ENCODE measurements at places on chromosomes 2 and 18.

- DNase-seq: no peak
These were observed 50.3 kb upstream of the CCDC85A start for GRCh38 chr2:56133441-56133840.

GRCh38 chr2:105746177-105747080, 1.7 kb downstream of the NCK2 start:
- DNase-seq: no peak

DNA sequence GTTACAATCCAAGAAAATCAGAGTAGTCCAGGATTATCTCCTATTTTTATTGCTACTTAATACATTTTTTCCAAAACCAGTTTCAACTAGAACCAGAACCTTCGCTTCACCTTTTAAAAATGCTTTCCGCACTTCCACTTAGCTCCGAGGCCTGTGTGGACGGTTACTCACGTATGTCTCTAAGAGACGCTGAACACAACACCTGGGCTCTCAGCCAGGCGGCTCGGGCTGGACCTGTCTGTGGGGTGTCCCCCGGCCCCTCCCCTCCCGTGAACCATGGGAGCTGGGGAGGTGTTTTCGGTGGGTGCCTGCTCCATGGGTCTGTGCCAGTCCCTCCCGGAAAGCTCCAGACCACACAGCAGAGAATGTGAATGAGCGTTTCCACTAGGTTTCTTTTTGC, 223.8 kb downstream of the GLI2 start:
- no peak for DNase-seq

- peak; percentile 16 for DNase-seq
These were observed 633.2 kb upstream of the PKDCC start for GRCh38 chr2:41414486-41415230.

- peak; percentile 44 for DNase-seq
These were observed 210.0 kb upstream of the NT5C1B start for GRCh38 chr2:18799397-18799796.

GRCh38 chr18:13430663-13431062, 212.1 kb downstream of the LDLRAD4 start:
- DNase-seq: no peak

- DNase-seq: no peak
These were observed 13.8 kb downstream of the CLK1 start for GRCh38 chr2:200850512-200851256.

DNA sequence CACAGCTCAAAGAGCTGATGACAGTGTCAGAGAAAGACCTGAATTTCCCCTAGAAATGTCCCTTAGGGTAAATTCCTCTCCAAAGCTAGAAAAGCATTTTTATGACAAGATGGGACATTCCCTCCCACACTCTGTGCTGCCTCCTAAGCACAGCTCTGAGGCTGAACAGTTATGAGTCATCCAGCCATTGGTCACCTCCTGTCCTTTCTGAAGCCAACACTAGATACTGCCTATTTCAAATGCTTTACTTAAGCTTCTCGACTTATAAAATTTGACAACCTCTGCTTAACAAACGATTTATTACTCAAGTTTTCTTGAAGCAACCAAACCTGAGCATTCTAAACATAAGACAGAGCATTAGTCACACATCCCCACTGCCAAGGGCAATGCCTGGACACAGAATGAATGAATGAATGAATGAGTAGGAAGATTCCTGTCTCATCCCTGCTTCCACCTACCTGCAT, 35.4 kb downstream of the B4GALT6 start:
- peak; percentile 27 for DNase-seq

- no peak for DNase-seq
These were observed 87.0 kb downstream of the HDAC4 start for GRCh38 chr2:239313776-239314175.

DNA sequence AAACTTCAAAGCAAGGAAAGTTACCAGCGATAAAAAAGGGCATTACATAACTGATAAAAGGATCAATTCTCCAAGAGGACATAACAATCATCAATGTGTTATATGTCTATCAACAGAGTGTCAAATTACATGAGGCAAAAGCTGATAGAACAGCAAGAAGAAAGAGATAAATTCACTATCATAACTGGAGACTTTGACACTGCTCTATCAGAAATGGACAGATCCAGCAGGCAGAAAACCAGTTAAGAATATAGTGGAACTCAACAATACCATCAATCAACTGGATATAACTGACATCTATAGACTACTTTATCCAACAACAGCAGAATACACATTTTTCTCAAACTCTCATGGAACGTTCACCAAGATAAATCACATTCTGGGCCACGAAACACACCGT, 65.0 kb downstream of the ROCK2 start:
- DNase-seq: no peak

DNA sequence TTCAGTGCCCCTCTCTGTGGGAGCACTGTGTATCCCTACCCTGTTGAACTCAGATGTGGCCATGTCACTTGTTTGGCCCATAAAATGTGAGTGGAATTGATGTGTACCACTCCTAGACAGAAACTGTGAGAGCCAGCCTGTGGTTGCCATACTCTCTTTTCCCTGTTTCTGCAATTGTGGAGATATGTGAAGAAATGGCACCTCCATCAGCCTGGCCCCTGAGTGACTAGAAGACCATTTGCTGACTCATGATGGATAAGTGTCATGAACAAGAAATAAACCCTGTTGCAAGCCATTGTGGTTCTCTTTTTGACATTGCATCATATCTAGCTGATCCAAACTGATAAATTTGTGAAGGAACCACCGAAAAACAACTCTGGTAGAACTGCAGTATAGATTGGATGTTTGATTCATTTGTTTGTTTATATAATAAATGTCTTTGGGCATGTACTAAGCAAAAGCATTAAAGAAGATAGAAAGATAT, 214.5 kb upstream of the FBXO11 start:
- DNase-seq: no peak

DNA sequence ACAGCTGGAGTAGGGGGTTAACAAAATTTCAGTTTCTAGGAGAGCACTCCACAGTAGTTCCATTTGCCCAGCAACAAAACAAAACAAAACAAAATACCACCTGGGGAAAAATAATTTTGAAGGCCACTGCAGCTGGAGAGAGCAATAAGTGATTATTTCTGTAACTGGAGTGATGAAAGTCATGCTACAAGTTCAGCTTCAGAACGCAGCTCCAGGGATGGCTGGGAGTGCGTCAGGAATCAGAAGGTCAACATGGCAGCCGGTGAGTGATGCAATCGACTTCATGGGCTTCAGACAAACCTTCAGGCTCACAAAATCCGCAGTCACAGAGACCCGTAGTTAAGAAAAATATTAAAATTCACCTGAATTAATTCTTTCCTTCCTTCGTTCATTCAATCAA, 41.0 kb downstream of the ABHD3 start:
- no peak for DNase-seq

DNA sequence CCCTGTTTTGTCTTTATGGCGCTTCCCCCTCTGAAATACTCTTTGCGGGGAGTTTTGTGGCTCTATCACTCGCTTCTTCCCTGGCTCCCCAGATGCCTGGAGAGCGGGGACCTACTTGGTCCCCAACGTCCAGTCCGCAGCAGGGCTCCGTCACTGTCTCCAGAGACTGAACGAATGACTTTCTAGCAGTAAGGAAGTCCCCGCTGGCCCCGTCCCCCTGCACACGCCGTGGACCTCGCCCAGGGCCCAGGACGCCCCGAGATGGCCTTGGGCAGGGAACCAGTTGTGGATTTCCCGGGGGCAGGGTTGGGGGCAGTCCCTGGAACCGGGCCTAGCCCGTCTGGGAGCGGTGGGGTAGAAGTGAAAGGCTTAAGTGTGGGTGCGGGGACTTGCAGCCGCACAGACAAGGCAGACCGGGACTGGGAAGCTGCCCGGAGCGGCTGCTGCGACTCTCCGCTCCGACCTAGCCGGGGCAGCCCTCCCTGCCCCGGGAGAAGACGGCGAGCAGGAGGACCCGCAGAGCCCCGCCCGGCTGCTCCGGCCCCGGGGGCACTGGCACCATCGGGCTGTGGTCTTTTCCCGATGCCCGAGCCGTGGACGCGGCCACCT, 821 bp upstream of the EPHA4 start:
- DNase-seq: peak; percentile 58

DNA sequence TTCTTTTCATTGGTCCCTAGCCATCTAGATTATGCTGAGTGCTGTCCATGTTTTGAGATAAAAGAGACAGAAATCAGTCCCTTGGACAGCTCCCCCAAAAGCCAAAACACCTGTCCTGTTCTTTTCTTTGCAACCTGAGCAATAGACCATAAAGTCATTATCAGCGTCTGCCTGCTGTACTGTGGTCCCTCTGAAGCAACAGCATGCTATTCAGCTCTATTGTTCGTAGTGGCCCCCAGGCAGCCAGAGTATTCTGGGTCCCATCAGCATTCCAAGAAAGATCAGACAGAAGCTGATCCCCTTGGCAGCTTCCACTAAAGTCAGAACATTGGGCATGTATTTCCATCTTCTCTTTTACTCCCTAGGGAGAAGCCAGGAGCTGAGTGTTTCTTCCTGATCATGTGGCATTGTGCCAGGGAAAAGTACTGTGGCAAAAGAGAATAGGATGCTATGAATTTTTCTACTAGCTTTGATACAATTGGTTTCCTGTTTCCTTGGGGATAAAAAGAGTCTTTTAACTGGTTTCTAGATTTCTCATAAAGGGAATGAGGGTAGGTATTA, 33.6 kb upstream of the ZSWIM2 start:
- DNase-seq: no peak

- no peak for DNase-seq
These were observed 53.2 kb downstream of the SH3YL1 start for GRCh38 chr2:210660-211059.

DNA sequence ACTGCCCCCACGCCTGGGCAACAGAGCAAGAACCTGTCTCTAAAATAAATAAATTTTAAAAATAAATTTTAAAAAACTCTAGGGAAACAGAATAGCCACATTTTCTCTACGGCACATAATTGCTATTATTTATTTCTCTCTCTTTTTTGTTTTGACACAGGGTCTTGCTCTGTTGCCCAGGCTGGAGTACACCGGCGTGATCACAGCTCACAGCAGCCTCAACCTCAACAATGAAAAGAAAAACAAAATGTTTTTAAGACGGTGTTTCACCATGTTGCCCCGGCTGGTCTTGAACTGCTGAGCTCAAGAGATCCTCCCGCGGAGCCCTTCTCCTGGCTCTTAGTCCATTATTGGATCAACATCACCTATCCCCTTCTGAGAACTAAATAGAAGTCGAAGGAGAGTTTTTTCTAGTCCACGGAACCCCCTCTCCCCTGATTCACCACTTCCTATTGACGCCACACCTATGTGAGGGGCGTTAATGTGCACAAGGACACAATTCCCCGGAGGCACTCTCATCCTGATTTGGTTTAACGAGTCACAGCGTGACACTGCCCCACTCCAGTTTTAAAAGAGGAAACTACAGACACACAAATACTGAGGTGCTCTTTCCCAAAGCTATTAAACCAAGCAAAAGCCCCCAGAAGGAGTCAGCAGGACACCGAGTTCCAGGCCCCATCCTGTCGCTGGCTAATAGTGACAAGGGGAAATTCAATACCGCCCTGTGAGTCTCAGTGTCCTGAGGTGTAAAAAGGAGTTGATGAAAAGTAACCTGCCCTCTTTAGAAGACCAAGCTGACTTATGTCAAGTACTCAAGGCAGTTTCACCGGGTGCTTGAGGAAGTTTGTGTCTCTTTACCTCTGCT, 1.1 kb downstream of the NPC1 start:
- DNase-seq: peak; percentile 12

- no peak for DNase-seq
These were observed 56.7 kb downstream of the SDC1 start for GRCh38 chr2:20168048-20168726.

DNA sequence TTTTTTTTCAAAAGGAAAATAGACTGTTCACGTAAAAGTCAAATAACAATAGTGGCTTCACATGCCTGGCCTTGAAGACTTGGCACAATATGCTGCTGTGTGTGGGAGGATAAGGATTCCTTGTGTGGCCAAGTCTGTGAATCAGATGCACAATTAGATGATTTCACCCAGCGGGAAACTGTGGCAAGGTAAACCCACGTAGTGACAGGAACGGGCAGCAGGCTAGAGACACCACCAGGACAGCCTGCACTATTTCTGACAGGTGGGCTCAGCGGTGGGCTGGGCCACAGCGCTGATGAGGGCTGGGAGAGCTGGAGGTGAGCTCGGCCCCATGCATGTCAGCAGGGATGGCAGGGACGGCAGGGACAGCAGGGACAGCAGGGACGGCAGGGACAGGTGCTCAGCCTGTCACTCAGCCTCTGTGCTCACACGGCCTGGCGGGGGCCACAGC, 21.6 kb downstream of the SNORC start:
- DNase-seq: peak; percentile 18

DNA sequence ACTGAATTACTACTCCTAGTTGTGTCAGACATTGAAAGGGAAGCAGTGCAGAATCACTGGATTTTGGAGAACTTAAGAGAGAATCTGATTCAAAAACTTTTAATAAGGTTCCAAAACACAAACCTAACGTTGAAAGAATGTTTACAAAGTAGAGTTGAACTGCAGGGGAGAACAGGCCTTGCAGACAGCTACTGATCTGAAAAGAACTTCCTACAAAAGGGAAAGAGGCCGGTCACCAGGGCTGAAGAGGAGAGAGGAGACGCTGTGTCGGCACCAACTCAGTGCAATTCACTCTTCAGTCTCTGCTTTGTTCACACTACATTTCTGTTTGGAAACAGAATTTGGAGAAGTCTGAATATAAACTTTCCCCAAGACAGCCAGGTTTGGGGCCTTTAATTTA, 124.0 kb downstream of the GAREM1 start:
- DNase-seq: no peak

GRCh38 chr2:25895610-25896009, 17.3 kb upstream of the ASXL2 start:
- no peak for DNase-seq

DNA sequence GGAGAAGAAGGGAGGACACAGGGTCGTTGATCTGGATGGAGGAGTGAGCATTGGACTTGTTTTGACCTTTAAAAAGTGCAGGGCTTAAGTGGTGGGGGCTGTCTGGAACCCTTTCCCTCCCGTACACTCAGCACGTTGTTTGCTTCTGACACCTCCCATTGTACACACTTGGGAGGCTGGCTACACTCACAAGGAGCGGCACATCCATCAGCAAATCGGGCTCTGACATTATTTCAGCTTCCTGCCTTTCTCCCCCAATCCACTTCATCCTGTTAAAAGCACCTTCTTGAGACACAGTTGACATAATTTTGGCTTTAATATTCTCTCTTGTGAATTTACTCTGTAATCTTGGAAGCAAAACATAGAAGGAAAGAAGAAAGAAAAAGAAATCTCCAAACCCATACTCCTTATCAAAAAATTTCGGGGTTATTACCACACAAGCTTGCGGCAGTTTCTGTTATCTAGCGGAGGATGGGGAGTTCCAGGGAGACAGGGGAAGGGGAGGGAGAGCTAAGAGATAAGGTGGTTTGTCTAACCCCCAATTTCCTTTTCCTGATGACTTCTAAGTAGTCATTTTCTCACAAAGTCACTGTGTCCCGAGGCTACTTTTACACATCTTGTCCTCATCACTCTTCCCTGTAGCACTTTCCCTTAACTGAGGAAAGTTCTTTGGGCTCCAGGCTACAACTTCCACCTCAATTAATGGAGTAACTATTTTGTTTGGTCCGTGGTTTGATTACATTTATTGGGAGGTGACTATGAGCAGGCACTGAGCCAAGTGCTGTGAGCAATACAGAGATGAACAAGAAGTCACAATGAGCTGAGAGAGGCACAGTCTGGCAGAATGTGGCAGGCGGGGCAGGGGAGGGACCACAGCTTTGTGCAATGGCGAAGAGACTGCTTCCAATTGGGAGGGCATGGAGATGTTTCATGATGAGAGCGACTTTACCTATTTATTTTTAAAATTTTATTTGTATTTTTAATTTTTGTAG, 240.1 kb upstream of the MEX3C start:
- DNase-seq: no peak

Measured in fibroblast of skin of abdomen (primary cell).